NCI-H524 treated with DMSO at 0.1 percent for 48 hours (cell line): ENCODE measurements at places on chromosomes 2 and 18.

DNA sequence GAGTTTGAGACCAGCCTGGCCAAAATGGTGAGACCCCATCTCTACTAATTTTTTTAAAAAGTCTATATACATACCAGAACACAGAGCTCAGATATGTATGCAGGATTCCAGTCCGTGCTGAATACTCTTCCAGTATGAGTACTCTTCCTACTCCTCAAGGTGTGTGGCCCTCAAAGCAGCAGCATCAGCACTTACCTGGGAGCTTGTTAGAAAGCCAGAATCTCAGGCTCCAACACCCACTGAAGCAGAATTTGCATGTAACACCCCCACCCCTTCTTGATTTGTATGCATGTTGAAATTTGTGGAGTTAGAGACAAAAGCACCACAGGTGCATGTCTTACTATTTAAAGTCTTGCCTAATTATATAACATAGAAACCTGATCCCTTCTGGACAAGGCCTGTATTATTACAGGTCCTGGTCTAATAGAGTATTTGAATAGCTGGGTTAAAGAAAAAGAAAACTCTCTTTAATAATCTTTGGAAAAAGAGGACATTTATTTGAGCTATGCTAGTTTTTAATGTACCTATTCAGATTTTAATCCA is 50.3 kb upstream of the NFE2L2 start:
- DNase-seq = no peak

- no peak for DNase-seq
Observed at GRCh38 chr2:155904720-155905119, 427.8 kb downstream of the NR4A2 start.

GRCh38 chr2:239153806-239154591 is 246.8 kb downstream of the HDAC4 start:
- no peak for DNase-seq

DNA sequence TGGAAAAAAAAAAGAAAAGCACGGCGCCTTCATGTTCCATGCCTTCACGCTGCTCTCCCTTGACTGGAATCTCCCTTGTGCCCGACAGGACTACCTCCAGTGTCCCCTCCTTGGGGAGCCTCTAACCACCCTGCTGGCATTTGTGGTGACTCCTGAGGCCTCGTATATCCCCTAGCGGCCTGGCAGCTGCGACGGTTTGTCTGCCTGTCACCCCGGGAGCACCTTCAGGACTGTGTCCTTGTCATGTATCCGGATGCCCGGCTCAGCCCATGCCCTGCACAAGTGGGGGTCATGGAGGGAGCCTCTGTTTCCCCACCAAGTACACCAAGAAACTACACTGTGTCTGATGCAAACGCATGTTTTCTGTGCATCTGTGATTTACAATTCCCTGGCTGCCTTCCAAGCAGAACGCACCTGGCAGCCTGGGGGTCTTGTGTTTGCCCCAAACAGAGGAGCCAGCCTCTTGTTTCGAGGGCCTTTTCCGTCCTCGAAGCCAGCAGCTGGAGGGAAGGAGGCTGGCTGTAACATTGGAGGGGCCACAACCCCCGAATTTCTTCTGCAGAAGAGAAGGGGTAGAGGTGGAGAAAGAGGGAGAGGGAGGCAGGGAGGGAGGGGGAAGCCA is 18.9 kb downstream of the TWIST2 start:
- DNase-seq = no peak

DNA sequence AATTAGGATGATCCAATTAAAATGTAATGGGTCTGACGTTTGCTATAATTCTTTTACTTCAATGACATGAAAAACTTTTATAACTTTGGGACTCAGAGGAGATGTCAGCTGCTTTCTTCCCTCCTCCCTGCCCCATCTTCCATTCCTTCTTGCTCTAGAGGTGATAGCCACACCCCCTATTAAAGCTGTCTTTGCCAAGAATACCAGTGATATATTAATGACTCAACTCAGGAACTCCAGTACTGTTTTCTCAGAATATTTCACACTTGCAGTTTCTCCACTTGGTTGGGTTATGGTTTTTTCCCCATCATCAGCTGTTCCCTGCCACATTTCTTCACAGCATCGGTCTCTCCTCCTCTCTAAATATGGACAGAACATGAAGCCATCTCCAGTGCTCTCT is 184.0 kb downstream of the KCNE4 start:
- no peak for DNase-seq

- DNase-seq = peak; percentile 24
Observed at GRCh38 chr2:161713706-161714105, 89.5 kb downstream of the SLC4A10 start.

- no peak for DNase-seq
Observed at GRCh38 chr18:58805467-58806187, 59.0 kb upstream of the ZNF532 start.

DNA sequence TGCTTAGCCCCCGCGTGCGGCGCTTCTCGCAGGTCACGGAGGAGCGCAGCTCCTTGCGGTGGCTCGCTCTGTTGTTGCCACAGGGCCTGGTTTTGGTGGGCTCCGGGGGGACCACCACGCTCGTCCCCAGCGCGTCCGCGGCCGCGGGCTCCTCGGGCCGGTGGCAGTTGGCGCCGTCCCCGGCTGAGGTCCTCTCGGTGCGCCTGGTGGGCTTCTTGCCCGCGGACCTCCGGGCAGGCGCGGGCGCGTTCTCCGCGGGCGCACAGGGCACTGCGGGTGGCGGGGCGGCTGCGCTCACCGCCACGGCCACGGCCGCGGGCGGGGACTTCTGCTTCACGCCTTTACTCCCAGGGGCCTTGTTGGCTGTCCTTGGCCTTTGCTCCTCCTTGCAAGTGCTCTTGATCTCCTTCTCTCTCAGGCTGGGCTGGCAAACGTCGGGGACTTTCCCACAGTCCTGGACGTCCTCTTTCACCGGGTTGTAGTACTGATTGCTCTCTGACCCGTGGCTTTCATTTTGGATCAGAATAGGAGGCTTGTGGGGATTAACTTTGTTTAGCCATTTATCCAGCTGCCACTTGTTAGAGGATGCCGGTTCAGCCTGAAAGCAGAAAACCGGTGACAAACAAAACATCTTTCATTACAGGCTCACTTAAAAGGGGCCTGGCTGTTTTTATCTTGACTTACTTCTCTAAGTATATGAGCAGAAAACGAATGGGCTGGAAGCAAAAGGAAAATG is 104.0 kb upstream of the REV1 start:
- DNase-seq = no peak

DNA sequence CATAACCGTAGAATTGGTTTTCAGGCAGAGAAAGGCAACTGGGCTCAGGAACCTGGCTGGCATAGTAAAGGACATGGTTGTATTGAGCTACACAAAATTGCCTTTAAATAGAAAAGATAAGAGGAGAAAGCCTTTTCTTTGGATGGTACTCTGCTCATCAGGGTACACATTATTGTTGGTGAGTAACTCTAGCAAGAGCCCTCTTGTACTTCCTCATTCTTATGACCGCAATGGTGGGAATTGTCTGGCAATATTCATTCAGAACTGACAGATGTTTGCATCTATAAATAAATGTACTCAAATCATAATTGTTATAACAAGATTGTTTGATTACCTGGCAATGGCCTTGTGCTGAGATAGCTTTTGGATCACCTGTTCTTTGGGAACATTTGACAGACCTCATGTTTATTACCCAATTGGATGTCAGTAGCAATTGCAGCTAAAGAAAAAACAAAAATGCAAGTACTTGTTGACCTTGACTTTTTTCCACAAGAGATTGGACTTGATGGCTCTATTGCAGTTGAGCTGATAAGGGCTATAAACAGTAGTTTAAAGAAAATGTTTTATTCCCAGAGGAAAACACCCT is 43.9 kb downstream of the MEIS1 start:
- DNase-seq = no peak

DNA sequence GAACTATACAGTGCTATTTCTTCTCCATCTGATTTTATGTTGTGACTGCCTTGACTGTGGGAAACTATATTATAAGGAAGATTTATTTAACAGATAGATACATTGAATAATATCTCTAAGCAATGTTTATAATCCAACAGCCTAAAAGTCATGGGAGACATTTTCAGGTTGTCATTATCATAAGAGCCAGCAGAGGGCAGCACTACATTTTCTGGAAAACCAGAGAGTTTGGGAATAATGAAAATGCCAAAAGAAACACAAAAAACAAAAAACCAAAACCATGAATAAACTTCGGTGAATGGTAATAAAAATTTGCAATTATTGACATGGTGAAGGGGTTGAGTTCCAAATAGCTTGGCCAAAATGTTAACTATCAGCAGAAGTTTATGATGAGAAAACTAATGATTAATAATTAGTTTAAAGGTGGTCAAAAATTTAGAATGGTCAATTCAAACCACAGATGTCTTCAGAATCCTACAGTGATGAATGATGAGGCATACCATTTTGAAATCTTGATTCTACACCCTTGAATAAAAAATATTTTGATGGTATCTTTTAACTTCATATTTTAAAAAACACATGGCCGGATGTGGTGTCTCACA is 4.7 kb downstream of the EEF1B2 start:
- DNase-seq = no peak

DNA sequence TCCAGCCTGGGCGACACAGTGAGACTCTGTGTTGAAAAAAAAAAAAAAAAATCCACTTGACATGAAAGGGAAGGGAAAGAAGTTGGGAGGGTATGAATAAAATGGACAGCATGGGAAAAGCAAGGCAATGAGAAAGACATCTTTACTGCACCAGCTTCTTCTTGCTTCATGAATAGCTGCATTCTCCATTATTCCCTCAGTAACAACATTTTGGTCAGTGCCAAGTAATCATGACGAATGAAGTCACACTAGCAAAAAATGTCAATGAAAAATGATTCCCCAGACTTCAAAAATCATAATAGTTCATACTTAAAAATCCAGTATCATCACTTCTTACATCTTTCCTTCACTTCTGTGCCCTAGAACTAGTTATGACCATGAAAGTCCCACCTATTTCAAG is 30.4 kb downstream of the ADAM17 start:
- DNase-seq = no peak

- no peak for DNase-seq
Observed at GRCh38 chr18:55577812-55578539, 10.0 kb downstream of the TCF4 start.

DNA sequence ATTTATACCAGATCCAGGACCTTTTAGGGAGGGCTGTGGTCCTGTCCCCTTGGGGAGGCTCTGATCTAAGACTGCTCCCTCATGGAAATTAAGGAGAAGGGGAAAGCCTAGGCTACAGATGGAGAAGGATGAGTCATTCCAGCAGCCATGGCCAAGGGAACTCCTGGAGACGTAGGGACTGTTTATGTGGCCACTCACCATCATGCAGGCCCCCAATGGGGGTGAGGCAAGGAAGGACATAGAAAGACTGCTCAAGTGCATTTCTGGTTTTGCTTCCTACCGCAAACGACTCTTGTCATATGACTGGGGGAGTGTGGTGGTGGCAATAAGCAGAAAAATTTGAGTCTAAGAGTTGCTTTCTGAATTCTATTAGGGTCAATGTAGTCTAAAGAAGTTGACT is 54.0 kb upstream of the CYP1B1 start:
- no peak for DNase-seq

DNA sequence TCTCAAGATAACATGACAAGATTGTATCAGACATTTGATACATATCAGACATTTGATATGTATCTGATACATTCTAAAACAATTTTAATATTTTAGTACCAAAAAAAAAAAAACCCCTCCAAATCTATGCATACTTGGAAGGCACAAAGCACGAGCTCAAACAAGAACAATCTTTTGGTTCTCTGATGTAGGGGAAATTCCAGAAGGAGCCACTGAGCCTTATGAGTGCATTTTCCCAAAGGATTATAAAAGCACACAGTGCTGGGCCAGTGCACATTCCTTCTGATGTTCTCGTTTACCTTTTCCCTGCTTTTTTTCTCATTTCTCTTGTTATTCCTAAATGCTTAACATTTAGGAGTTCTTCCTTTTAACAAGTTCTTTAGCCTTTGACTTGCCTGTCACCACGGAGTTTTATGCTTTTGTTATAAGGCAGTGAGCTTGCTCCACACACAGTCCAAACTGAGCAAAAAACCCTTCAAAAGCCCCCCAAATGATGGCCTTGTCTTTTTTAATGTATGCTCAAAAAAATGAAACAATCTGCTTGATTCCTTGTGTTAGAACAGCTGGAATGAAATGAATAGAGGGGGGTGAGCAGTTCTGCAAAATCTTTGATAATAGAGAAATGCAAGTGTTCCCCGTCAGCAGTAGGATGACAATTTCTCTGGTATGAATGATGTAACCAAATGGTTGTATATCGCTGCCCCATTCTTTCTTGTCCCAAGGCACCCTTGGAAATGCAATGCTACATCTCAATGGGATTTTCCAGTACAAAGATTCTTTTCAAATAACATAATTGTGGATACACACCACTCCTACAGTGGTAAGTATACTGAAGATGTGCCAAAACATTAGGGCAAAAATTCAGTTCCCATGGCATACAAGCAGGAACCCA is 597.2 kb upstream of the ZEB2 start:
- DNase-seq = no peak

DNA sequence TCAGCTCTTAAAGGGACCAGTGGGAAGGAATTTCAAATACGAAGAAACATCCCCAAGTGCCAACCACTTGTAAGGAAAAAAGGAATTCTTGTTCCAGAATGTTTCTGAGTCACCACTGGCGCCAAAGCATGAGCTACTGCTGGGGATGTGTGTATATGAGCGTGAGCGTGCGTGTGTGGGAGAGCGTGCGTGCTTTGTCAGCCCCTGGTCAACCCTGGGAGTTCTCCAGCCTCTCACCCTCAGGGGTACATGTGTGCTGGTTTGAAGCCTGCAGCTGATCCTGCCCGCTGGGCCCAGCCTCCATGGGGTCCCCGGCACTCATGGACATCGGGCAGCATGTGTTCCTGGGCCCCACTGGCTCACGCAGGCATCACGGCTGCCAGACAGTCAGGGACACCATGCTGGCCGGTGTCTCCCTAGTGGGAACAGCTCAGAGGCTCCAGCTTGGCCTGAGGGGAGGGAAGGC is 17.1 kb downstream of the HS6ST1 start:
- no peak for DNase-seq

- no peak for DNase-seq
Observed at GRCh38 chr2:58514252-58514651, 273.1 kb upstream of the FANCL start.

DNA sequence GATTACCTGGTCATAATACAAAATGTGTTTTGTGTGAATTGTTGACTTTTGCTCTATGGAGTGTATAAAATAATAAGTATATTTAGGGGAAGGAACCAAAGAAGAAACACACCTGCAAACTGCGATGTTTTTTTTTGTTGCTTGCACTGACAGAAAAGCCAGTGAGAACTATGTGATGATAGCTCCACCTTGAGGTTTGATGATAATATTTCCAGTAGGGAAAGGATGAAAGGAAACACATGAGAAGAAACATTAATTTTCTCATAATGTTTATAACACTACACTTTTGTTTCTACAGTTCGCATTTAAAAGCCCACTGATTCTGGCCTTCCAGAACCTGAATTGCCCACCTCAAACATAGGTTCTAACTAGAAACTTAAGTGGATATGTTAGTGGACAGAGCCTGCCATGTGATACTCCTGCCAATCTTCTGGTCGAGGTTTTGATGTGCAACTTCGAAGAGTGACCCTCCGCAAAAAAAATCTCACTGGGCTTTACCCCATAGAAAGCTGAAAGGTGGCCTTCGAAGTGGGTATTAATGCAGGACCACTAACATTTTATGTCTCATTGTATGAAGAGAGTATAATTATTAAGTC is 476.4 kb upstream of the SPHKAP start:
- DNase-seq = peak; percentile 7

GRCh38 chr18:57627488-57627887 is 5.9 kb upstream of the NARS1 start:
- peak; percentile 11 for DNase-seq

- no peak for DNase-seq
Observed at GRCh38 chr2:1937480-1937879, 193.2 kb upstream of the PXDN start.
